ENCODE measurements at places on chromosomes 2 and 18.

- no peak for DNase-seq
Measured at GRCh38 chr2:241413929-241414580, 58.0 kb downstream of the FARP2 start.

GRCh38 chr2:208827109-208827508 is 420.5 kb downstream of the PTH2R start:
- DNase-seq = no peak

GRCh38 chr2:237020090-237020489 is 65.6 kb upstream of the COPS8 start:
- DNase-seq = no peak

- DNase-seq = no peak
Measured at GRCh38 chr18:37179384-37179783, 350.5 kb downstream of the KIAA1328 start.

DNA sequence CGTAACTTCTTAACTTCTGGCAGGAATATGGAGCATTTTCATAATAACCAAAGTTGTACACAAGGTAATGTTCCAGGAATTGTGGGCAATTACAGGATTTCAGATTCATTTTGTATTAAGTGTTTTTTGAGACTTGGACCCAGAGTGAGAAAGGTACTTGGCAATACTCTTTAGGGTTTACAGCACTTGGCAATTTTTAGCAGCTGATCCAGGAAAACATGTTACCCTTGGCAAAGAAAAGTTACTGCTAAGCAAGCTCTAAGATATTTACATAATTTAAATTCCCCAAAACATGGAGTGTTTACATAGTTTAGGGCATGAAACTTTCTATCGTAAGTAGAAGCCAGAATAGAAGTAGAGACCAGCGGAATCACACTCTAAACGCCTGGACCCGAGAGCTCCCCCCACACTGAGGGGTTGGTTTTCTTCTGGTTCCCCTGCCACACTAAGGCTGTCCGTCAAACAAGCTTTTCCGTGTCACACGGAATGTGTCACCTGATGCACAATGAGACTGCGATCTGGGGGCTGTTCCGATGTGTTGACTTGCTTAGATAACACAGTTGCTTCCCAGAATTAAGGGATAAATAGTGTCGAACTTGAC is 177.1 kb downstream of the PTGR3 start:
- no peak for DNase-seq

DNA sequence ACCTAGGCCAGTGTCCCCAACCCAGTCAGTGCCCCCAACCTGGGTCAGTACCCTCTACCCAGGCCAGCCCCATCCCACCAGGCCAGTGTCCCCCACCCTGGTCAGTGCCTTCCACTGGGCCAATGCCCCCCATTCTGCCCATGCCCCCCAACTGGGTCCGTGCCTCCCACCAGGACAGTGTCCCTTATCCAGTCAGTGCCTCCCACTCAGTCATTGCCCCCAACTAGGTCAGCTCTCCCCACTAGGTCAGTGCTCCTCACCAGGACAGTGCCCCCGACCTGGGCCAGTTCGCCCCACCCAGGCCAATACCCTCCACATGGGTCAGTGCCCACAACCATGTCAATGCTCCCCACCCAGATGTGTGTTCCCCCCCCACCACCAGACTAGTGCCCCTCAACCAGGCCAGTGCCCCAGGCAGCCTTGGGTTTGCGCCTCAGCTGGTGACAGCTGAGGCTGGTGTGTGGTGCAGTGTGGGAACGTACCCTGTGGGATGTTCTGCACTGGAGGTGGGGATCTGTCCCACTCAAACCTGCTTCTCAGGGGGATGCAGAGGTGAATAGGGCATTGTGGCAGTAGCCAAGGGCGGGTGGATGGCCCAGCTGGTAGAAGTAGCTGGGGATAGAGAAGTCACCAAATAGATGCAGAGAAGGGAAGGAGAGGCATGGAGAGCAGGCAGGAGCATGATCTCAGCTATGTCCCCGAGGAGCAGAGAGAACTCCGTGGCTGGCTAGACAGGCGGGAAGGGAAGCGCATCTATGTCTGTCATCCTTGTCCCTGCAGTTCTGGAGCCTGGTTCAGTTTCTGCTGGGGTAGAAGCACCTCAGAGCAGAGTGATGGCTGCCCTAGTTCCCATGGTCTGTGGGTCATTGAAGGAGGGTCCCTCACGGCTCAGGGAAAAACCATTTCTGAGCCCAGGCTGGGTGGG is 168.8 kb downstream of the SH3RF3 start:
- DNase-seq = no peak

DNA sequence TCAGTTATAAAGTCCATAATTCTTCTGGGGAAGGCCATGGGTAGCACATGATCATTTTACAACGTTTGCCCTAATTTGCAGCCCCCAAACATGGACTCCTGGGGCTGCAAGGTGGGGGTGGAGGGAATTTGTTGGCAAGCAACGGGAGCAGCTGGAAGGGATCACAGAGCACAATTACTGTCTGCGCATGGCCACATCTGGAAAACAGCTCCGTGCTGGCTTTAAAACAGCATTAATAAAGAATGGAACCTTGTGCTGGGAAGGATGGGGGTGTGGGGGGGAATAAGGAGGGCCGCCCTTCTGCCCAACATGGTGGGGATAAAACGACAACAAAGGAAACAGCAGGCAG is 60.9 kb upstream of the SLC14A2 start:
- no peak for DNase-seq

- no peak for DNase-seq
Measured at GRCh38 chr2:36737131-36737750, 40.7 kb downstream of the VIT start.

DNA sequence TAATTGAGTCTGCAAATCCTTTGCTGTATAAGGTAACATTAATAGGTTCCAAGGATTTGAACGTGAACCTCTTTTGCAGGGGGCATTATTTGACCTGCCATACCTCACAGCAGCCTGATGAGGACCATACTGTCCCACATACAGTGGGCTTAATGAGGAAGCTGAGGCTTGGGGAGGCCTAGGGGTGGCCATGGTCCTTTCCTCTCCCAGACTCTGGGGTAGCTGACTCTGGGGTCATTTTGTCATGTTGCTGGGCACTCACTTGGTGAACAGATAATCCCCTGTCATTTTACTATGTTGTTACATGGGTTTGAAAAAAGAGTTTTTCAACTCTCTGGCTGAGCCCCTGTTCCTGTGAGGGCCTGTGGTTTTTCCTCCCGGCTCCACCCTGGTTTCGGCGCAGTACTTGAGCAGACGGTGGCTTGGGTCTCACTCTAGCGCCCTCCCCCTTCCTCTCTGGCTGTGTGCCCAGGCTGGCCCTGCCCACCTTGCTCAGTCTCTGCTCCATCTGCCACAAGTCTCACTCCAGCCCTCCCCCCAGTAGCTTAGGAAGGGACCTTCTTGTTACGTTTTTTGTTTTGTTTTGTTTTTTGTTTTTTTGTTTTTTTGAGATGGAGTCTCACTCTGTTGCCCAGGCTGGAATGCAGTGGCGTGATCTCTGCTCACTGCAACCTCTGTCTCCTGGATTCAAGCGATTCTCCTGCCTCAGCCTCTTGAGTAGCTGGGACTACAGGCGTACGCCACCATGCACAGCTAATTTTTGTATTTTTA is 21.0 kb downstream of the INPP4A start:
- no peak for DNase-seq

- DNase-seq = no peak
Measured at GRCh38 chr2:37560863-37561614, 110.4 kb downstream of the CDC42EP3 start.

DNA sequence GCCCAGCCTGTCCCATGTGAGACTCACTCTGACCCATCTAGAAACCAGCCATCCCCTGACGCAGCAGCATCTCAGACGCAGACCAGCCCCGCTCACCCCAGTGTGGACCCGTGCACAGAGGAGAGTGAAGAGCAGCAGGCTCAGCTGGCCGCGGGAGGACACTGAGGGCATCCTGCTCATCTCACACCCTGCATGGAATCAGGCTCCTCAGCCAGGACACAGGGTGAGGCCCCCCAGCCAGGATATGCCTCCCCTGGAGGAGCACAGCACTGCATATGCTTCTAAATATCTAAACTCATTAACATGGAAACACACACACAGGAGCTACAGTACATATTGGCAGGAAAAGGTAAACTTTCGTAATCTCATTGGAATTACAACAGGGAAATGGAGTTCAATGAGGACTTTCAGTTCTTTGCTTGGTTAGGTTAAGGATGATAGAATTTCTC is 34.4 kb downstream of the NEMP2 start:
- no peak for DNase-seq

DNA sequence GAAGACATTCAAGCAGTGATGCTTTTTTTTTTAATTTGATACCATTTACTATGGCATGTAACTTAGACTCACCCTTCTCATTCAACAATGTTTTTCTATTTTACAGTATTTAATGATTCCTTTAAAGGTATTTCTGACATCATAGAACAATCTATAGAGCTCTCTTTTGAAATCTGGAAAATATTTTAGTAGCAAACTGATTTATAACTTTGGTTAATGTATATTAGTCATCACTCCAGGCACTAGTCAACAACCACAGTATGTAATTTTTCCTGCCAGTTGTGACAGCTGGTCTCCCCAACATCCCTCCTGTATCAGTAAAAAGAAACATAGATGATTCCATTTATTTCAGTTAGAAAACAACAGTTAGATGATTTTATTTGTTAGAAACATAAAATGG is 122.9 kb downstream of the LCLAT1 start:
- no peak for DNase-seq

GRCh38 chr2:231554748-231555545 is 24.7 kb upstream of the NMUR1 start:
- DNase-seq = no peak

DNA sequence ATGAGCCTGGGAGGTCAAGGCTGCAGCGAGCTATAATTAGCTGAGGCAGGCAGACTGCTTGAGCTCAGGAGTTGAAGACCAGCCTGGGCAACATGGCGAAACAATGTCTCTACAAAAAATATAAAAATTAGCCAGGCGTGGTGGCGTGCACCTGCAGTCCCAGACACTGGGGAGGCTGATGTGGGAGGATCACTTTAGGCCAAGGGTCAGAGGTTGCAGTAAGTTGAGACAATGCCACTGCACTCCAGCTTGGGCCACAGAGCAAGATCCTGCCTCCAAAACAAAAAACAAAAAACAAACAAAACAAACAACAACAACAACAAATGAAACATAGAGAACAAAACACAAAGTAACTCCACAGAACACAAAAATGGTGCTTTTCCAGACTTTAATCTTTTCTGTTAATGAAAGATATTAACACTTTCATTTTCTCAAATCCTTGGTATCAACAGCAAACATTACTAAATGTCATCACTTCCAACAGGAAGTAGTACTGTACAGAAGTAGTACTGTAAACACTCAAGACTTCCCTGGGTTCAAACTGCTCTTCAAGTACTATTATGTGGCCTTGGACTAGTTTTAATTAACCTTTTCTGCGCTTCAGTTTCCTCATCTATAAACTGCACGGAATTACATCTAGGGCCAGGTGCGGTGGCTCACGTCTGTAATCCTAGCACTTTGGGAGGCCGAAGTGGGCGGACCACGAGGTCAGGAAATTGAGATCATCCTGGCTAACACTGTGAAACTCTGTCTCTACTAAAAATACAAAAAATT is 27.9 kb downstream of the PUM2 start:
- no peak for DNase-seq

- no peak for DNase-seq
Measured at GRCh38 chr2:16073471-16073870, 133.1 kb downstream of the MYCN start.

GRCh38 chr18:48164116-48164515 is 233.7 kb upstream of the SMAD2 start:
- no peak for DNase-seq

GRCh38 chr2:68837164-68837860 is 33.9 kb downstream of the BMP10 start:
- DNase-seq = peak; percentile 26

- no peak for DNase-seq
Measured at GRCh38 chr2:9333591-9334171, 89.6 kb downstream of the ITGB1BP1 start.

- no peak for DNase-seq
Measured at GRCh38 chr2:16640001-16640700, 25.5 kb downstream of the CYRIA start.

DNA sequence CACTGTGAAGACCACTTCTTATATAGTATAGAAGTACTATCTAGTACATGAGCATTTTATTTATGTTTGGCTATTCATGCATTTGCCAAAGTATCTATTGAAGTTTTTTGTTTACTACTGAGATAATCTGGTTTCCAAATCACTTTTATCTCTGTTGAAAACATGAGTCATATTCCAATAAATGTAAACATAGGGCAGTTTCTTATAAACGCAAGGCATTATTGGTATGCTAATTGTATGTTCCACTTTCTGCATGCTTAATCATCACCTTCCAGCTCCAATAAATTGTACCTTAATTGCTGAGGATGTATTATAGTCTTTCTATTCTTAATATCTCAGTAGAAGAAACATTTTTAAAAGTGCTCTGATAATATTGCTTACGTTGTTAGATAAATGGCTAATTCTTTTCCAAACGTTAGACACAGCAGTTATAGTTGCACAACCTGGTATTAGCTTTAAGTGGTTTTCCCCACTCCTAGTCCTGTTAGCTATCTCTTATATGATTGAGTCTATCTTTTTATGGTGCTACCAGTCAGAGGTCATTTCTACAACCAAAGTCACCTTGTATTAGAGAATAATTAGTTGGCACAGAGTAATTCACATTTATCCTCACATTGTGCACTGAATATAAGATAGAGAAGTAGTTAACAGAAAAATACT is 17.2 kb downstream of the ITGA4 start:
- DNase-seq = no peak

DNA sequence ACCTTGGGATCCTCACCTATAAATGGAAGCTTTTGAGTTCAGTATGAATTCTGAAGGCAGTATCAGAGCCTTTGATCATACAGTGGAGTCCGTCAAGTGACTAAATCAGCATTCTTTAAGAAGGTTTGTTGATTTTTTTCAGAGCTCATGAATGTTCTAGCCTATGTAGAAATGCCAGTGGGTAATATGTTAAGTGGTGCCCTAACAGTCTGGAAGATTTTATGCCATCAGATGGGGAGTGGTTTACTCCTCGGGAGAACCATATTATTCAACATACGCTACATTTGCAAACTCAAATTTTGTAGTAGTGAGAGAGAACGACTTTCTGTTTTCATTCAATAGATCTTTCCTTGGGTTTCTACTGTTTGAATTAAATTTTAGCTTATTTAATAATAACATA is 225.0 kb upstream of the ACVR2A start:
- no peak for DNase-seq

GRCh38 chr18:70390371-70391090 is 101.7 kb downstream of the SOCS6 start:
- DNase-seq = no peak

DNA sequence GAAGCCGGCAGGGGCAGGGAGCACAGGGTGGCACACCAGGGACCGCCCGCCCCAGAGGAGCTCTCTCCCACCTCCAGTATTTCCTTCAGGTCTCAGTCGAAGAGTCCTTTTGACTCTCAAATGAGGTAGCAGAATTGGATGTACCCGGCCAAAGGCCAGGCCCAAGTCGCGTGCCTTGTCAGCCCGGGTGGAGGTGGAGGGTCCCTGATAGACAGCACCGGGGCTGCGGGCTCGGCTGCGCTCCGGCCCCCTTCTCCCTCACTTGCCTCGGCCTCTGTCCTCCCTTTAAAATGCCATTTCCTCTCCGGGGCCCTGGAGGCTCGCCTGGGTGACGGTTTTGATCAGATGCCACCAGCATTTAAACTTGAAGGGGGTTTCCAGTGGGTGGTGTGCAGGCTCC is 198.9 kb upstream of the SOX11 start:
- DNase-seq = no peak

- DNase-seq = no peak
Measured at GRCh38 chr2:77642339-77642738, 120.2 kb upstream of the LRRTM4 start.

- no peak for DNase-seq
Measured at GRCh38 chr2:28991460-28991859, 10.4 kb downstream of the TOGARAM2 start.

- no peak for DNase-seq
Measured at GRCh38 chr18:14912967-14913366, 165.0 kb downstream of the ANKRD30B start.
